Retina (tissue), 1 donor: ENCODE measurements at places on chromosomes 3 and 15.
A peak's percentile ranks its signal among the peaks of the same experiment; 100 is the strongest.

GRCh38 chr15:84864444-84864795 lies 20.0 kb upstream of the SLC28A1 start:
- no peak for DNase-seq

GRCh38 chr3:142863930-142864920 lies 24.7 kb downstream of the PCOLCE2 start:
- DNase-seq: no peak

GRCh38 chr15:74144153-74144775 lies 13.9 kb downstream of the ISLR2 start:
- DNase-seq: peak; percentile 15

DNA sequence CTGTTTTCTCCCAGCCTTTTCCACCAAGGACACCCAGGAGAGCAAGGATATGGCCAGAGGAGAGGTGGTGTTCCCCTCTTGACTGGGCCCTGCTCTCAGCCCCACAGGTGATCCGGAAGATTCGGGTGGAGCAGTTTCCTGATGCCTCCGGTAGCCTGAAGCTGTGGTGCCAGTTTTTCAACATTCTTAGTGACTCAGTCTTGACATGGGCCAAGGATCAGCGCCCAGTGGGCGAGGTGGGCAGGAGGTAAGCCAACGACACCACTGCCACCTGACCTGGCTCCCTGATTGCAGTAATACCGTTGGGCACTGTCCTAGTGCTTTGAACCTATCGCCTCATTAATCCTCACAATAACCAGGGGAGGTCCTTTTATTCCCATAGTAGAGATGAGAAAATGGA lies 25.3 kb upstream of the SLC28A1 start:
- DNase-seq: no peak

DNA sequence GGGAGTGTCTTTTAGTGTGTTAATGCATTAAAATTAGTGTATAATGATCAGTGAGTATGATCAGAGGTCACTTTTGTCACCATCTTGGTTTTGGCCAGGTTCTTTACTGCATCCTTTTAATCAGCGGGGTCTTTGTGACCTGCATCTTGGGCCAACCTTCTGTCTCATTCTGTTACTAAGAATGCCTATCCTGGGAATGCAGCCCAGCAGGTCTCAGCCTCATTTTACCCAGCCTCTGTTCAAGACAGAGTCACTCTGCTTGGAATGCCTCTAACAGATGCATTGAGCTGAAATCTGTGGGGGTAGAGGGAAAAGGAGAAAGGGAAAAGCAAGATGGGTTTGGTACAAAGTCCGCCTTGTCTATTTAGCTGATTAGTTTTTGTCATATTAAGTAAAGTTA lies 5.3 kb upstream of the BLOC1S6 start:
- no peak for DNase-seq

- no peak for DNase-seq
Observed at GRCh38 chr3:12076666-12077065, 72.5 kb downstream of the SYN2 start.

DNA sequence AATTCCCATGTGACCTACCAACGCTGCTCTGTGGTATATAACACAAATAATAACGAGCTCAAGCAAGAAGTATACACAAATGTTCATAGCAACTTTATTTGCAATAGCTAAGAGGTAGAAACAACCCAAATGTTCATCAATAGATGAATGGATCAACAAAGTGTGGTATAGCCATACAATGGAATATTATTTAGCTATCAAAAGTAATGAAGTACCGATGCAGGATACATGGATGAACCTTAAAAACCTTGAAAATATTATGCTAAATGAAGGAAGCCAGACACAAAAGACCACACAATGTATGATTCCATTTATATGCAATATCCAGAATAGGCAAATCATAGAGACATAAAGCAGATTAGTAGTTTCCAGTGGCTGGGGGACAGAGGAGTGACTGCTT lies 15.6 kb upstream of the FEM1B start:
- no peak for DNase-seq

GRCh38 chr3:49724586-49724985 lies 835 bp upstream of the GMPPB start:
- no peak for DNase-seq

GRCh38 chr15:97401195-97401594 lies 559.3 kb upstream of the ARRDC4 start:
- no peak for DNase-seq

- DNase-seq: no peak
Observed at GRCh38 chr3:17979911-17980310, 237.5 kb upstream of the TBC1D5 start.

GRCh38 chr3:24493746-24494617 lies 668 bp downstream of the THRB start:
- DNase-seq: peak; percentile 87

GRCh38 chr3:135268941-135269532 lies 474.0 kb downstream of the EPHB1 start:
- peak; percentile 69 for DNase-seq

GRCh38 chr3:114179575-114179974 lies 723 bp upstream of the DRD3 start:
- no peak for DNase-seq

DNA sequence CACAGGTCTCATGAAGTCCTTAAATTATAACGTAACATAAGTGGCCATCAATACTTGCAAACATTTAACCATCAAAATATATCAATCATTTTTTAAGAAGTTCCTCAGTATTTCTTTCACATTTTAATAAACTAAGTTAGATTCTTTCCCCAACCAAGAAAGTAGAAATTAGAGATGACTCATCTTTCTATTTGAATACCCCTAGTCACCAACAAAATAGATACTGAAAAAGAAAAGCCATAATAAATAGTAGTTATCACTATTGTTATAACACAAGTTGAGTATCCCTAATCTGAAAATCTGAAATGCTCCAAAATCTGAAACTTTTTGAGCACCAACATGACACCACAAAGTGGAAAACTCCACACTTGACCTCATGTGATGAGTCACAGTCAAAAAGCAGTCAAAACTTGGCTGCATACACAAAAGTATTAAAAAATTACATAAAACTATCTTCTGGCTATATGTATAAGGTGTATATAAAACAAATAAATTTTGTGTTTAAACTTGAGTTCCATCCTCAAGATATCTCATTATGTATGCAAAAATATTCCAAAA lies 3.7 kb downstream of the SHQ1 start:
- DNase-seq: no peak

- DNase-seq: no peak
Observed at GRCh38 chr3:186599142-186599784, 13.6 kb upstream of the AHSG start.

DNA sequence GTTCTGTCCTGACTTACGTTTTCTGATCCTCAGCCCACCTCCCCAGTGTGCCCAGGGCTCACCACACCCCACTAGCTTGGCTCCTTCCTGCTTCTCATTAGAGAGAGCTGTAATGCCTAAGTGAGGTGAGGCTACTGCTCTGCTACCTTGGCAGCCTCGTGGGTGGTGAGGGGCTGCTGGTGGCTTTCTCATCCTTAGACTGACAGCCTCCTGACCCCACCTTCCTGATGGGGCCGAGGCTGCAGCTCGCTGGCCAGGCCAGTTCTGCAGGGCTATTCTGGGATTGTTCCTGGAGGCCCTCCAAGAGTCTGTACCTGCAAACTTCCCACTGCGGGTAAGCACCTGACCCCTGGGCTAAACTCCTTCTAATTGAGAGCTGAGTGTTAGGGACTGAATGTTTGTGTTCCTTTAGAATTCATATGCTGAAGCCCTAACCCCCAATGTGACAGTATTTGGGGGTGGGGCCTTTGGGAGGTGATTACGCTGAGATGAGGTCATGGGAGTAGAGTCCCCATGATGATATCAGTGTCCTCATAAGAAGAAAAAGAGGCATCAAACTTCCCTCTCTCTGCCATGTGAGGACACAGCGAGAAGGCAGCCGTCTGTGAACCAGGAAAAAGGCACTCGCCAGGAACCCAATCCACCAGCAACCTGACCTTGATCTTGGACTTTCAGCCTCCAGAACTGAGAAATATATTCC lies 38.1 kb upstream of the IQSEC1 start:
- no peak for DNase-seq

DNA sequence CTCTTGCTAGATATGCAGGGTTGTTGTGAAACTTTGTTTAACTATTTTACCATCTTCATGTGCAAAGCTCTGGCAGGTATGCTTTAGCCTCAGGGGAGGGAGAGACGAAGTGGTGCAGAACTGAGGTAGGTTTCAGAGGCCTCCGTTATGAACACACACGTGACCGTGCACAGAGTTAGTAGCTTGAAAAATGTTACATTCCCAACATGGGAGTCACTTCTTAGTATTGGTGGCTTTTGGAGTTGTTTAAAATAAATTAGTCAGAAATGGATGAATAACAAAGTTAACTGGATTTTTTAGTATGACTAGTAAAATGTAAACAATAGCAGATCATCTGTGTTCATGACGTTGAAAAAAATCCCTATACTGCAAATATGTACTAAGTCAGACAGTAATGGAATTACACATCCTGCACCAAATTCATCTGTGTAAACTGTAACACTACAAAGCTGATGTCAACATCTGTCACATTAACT lies 279.6 kb downstream of the KLF13 start:
- no peak for DNase-seq

DNA sequence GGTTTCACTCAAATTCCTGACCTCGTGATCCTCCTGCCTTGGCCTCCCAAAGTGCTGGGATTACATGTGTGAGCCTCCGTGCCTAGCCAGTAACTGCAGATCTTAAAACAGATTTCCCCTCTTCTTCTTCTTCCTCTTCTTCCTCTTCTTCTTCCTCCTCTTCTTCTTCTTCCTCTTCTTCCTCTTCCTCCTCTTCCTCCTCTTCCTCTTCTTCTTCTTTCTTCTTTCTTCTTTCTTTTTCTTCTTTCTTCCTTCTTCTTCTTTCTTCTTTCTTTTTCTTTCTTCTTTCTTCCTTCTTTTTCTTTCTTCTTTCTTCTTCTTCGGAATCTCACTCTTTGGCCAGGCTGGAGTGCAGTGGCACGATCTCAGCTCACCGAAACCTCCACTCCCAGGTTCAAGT lies 7.8 kb downstream of the USP3 start:
- no peak for DNase-seq

DNA sequence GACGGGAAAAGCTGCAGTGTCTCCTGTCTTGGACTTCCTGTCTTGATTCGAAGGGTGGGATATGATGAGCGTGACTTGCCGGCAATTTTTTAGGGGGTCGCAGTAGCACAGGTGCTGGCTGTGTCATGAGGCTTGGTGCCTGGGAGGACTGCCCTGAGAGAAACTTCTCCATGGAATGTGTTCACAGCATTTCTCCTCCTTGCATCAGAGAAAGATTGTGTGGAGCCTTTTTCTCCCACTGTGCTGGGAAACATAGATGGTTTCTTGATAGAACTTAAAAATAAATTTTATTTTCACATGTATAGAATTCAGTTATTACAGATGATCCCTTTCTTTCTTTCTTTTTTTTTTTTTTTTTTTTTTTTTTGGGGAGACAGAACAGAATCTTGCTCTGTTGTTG lies 121.4 kb downstream of the KLHL25 start:
- DNase-seq: no peak

GRCh38 chr3:45819543-45819942 lies 22.4 kb downstream of the LZTFL1 start:
- DNase-seq: no peak

GRCh38 chr3:169477790-169478189 lies 185.7 kb downstream of the MECOM start:
- DNase-seq: no peak
